ENCODE measurements at places on chromosomes 12 and 14.
A peak's percentile ranks its signal among the peaks of the same experiment; 100 is the strongest.

DNA sequence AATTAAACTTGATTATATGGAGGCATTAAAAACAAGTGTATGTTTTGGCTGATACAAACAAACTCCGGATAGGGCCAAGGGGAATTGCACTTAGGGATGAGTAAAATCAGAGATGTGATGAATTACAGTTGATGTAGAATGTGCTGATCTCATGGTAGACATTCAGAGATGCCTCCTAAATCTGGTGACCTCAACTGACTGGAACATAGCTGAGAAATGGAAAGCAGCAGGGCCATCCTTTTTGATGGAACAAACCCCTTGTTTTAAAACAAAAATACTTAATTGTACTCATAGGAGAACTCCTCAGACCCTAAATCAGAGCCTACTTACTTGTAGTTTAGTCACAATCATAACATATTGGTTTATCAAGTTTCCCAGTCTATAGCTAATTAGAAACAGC lies 122.8 kb downstream of the C12orf75 start:
- DNase-seq: no peak

- no peak for DNase-seq
Measured at GRCh38 chr14:102451064-102451352, 58.6 kb downstream of the ANKRD9 start.

GRCh38 chr12:64010069-64010686 lies 165.7 kb downstream of the SRGAP1 start:
- peak; percentile 47 for DNase-seq

DNA sequence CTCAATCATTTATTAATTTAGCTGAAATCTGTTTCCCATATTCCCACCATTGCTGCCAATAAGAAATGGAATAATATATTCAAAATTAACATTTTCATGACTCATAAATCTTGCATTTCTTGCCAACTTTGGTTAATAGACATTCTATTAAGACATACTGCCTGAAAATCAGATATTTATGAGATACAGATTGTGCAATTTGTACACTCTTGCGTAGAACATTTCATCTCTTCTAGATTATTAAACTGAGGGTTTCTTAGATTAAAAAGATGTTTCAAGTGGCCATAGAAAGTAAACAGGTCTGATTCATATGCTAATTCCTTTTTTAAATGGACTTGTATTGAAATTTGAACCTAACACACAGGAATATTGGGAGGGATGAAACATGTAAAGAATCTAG lies 9.1 kb downstream of the LTA4H start:
- DNase-seq: no peak

DNA sequence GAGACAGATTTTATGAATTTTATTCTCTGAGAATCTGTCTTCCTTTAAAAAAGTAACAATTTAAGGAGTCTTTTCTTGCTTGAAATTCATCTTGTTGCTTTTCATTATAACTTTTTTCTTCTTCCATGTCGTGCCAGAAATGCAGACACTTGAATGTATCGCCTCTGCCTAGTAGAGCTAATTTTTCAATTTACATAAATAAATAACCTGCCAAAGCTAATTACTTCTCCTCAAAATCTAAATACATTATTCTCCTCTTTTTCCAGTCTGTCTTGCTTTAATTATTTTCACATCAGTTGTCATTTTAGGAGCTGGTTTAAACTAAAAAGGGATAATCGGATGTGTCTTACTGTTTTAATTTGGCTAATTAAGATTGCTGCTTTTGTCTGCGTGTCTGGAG lies 711.1 kb upstream of the SEL1L start:
- DNase-seq: no peak

GRCh38 chr14:49880267-49881064 lies 12.4 kb upstream of the ARF6 start:
- no peak for DNase-seq

Data from AG20443 (cell line).